ENCODE measurements at places on chromosomes 6 and 20.

GRCh38 chr6:116244284-116244683 is 9.6 kb downstream of the TSPYL4 start:
- no peak for DNase-seq

DNA sequence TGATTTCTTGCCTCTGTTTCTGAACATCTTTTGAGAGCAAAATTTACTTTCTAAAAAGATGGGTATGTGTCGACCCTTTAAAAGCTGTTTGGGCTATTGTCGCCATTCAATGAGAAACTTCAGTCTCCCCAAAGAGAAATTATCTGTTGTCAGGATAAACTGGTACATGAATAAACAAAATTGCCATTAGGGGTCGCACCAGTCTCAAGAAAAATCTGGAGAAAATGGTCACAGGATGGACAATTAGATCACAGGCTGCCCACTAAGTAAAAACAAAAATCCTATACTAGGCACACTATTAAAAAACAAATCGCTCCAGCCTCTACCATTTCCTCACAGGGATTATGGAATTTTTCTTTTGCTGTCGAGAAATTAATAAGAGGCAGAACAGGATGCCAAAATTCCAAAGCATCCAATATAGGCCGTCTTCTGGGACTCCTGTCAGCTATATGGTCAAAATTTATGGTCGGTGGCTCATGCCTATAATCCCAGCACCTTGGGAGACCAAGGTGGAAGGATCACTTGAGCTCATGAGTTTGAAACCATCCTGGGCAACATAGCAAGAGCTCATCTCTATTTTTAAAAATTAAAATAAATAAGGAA is 5.5 kb upstream of the HLA-E start:
- peak; percentile 88 for DNase-seq

DNA sequence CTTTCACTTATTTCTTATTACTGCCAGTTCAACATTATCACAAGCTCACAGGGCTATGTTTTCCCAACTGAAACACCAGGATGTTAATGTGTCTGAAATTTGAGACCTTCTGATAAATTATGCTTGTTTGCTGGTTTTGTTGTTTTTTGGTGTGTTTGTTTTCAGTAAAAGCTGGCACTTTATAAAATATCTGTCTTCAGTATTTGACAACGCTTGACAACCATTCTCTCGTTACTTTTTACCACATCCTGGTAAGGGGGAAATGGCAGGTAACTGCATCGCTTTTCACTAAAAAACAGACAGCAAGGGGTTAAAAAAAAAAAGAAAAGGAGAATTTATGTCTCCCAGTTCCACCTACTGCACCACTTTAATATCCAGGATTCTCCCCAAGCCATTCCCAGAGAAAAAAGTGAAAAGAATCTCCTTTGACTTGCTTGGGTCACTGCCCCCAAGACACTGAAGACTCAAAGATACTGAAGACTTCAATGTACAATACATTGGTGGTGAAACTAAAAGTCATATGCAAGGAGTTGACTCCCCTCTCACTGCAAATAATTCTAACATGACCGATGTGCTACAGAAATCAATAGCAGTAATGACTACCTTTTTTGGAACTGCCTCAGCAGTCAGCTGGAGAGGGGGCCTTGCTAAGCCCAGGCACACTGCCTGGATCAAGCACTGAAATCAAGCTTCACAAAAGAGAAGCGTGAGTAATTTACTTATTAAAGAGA is 88.9 kb downstream of the HIVEP2 start:
- no peak for DNase-seq

- no peak for DNase-seq
These were observed 102.7 kb upstream of the INSM1 start for GRCh38 chr20:20265210-20265609.

DNA sequence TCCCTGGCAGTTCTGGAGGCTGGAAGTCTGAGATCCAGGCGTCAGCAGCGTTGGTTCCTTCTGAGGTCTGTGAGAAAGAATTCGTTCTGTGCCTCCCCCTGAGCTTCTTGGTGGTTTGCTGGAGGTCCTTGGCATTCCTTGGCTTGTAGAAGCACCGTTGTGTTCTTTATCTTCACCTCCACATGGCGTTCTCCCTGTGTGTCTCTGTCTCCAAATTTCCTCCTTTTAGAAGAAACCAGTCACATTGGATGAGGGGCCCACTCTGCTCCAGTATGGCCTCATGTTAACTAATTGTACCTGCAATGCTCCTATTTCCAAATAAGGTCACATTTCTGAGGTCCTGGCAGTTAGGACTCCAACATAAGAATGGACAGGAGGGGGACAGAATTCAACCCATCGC is 73.0 kb upstream of the BACH2 start:
- DNase-seq, result no peak

DNA sequence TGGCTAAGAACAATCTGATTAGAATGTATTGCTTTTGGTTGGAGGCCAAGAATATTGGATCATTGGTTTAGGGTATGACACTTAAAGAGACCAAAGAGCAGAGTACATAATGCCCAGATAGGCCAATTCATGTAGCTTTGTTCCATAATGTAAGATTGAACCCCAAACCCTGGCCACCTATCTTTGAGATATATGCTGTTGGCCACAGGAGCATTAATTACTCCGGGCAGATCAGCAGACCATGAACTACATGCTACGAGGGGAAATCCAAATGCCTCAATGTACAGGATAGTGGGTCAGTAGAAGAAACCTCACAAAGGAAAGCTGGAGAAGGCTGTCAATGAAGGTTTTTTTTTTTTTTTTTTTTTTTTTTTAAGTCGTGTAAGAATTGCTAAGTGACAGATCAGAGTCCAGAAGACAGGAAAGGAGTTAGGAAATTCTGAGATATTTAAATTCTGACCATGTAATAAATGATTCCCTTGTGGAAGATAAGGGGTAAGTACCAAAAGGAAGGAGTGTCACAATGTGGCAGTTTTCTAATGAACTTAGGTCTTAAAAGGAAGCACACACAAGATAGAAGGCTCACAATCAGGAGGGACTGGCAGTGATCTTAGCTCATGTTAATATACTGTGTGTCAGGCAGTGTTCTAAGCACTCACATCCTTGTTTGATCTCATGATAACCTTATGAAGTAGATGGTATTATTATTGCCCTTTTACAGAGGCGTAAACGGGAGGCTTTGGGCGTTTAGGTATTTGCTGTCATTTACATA is 61.4 kb downstream of the CARMIL1 start:
- no peak for DNase-seq

GRCh38 chr6:78925317-78925716 is 58.0 kb downstream of the IRAK1BP1 start:
- DNase-seq, result no peak

DNA sequence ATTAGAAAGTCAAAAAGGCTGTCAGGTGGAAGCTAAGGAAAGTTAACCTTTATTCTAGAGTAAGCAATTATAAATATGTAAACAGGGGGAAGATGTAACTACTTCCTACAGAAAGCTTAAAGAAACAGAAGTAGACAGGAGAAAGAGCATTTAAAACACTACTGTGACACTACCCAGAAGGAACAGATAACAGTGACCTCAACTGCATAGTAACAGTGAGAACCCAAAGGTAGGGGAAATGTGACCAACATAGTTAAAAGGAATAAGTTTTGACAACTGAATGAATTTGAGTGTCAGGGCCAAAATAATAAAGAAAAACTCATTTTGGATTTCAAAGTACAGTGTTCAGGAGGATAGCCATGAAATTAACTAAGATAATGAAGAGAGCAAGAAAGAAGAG is 43.5 kb downstream of the IBTK start:
- DNase-seq, result no peak
